Daoy (cell line): ENCODE measurements at places on chromosomes 3 and 15. TPM values are rescaled to one million over a fixed set of nuclear protein-coding genes. Genes with fewer than 3 reads are reported as not detected.
A peak's percentile ranks its signal among the peaks of the same experiment; 100 is the strongest.

DNA sequence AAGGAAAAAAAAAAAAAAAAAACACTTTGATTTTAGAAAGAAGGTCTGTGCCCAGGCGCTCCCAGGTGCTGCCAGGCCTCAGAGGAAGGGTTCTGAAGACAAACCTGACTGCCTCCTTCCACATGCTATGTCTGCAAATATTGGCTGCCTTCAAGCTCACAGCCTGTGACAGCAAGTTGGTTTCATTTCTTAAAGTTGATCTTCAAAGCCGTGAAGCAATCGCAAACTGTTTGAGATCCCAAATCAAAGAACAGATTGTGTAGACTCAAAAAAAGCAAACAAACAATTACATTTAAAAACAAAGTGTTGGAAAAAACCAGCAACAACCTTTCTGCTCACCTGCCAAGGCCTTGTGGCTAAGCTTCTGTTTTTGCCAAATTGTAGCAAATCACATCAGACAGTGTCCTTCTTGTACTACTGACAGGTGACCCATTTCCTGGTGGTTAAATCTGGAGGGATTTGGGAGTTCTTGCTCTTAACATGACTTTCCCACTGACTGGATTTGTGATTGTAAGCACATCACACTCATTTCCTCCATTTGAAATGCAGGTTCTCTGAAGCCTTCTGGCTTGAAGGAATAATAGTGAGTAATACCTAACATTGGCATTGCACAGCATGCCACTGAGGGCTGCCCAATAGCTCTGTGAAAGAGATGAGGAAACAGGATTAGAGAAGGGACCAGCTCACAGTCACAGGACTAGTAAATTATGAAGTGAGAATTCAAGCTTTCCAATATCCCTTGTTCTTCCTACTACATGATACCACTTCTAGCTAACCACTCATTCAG, 502.4 kb downstream of the LPP start:
- peak; percentile 19 for DNase-seq

- no peak for DNase-seq
Observed at GRCh38 chr3:143831208-143831607, 17.1 kb downstream of the SLC9A9 start.

P2RY1 gene
- total RNA-seq = under 0.01 and 0.03 TPM in 2 replicates

GRCh38 chr3:171565481-171566058, 105.4 kb upstream of the TNIK start:
- DNase-seq = no peak

NTRK3 gene
- total RNA-seq = 0.39 and 0.80 TPM in 2 replicates

- no peak for DNase-seq
Observed at GRCh38 chr3:42012383-42012934, 50.6 kb upstream of the ULK4 start.

DNA sequence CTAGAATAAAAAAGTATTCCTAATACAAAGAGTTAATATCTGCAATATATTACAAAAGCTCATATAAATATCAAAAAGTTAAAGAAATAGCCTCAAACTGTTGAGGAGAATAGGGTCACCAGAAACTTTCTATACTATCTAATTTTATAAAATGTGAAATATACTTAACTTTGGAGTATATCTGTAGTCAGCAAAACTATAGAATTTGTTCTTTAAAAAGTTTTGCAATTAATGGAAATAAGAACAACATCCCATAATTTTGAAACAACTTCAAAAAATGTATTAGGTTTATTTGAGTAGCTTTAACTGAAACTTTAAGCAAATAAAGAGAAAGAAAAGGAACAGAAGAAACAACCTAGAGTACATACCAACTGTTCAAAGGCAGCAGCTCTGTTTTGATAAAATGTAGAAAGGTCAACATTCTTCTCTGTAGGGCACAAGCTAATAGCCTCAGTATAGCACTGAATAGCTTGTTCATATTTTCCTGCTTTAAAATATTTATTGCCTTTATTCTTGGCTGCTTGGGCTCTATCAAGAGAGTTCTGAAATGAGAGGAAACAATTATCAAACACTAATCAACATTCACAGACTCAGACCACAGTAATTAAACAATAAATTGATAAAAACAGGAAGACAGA, 14.3 kb downstream of the TOMM70 start:
- DNase-seq = no peak

- no peak for DNase-seq
Observed at GRCh38 chr15:45710657-45711056, 75.8 kb downstream of the SQOR start.

DNA sequence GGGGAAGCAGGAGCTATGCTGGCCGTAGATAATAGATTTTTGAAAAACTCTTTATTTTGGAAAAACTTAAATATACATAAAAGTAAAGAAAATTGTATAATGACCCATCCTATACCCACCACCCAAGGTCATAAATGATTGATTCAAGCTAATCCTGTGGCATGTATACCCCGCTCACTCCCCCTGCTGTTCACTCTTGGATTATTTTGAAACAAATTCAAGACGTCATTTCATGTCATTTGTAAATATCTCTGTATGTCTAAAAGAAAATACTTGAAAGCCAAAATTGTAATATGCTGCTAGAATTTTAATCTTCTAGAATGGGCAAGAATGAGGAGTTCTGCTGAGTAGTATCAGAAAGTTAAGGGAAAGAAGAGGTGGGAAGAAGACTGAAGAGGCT, 241.7 kb downstream of the FEZF2 start:
- no peak for DNase-seq

DNA sequence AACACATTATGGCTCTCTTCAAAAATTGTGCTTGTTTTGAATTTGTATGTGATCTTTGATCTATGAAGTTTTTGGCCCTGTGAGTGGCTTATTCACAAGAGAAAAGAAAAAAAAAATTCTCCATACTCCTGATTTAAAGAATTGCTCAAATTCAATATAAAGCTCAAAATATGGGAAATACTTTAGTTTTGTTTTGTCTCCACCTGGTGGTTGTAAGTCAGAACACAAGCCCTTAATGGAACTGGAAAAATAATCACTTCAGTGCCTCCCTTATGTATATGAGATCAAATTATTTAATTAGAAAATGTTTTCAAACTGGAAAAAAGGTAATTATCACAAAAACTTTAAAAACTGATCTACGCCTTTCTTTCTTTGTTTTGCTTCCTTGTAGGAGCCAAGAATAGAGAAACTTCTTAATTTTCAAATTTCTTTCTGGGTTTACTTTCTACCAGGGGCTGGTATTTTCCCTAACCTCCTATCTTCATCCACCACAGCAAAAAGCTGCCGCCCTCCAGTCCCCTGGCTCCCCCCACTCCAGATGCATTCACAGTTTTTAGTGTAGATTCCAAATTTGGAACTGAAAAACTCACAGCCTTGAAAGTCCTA, 50.6 kb downstream of the SERP1 start:
- peak; percentile 41 for DNase-seq

CCR1 gene
- total RNA-seq = not detected in 2 replicates

DNA sequence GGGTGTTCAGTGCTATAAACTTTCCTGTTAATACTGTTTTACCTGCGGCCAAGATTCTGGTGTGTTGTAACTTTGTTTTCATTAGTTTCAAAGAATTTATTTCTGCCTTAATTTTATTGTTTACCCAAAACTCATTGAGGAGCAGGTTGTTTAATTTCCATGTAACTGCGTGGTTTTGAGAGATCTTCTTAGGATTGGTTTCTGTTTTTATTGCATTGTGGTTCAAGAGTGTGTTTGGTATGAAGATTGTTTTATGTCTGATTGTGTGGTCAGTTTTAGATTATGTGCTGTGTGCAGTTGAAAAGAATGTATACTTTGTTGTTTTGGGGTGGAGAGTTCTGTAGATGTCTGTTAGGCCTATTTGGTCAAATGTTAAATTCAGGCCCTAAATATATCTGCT, 133.5 kb upstream of the GALNT15 start:
- no peak for DNase-seq

FBXO45 gene
- total RNA-seq = 31.5 and 33.4 TPM in 2 replicates

GRCh38 chr3:69384326-69384725, 1.6 kb downstream of the FRMD4B start:
- DNase-seq = no peak

GRCh38 chr3:134607054-134608022, 43.5 kb downstream of the KY start:
- no peak for DNase-seq

SSR3 gene
- 234 and 246 TPM in 2 replicates for total RNA-seq

CSPG4 gene
- total RNA-seq = 21.2 and 24.7 TPM in 2 replicates

CPN2 gene
- not detected in 2 replicates for total RNA-seq

DNA sequence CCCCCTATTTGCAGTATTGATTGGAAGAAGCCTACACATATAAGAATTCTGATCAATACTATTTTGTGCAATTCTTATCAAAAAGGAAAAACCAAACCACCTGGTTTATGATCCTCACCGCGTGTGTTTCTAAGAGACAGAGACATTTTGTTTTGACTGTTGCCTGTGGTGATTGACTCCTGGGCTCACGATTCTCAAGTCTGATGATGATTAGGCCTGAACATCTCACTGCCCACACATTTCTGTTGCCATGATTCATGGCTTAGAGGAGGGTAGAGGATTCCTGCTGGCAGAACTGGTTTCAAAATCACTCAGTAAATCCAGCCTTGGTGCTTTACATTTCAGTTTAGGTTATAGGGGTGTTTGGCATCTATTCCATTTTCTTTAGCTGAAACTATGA, 88.3 kb upstream of the UBE3A start:
- peak; percentile 74 for DNase-seq

CCRL2 gene
- total RNA-seq = 0.29 TPM in 1 of 2 replicates, not detected in the other

PRR20G gene
- not detected in 2 replicates for total RNA-seq

- no peak for DNase-seq
Observed at GRCh38 chr3:5707794-5708193, 520.3 kb downstream of the EDEM1 start.

DNA sequence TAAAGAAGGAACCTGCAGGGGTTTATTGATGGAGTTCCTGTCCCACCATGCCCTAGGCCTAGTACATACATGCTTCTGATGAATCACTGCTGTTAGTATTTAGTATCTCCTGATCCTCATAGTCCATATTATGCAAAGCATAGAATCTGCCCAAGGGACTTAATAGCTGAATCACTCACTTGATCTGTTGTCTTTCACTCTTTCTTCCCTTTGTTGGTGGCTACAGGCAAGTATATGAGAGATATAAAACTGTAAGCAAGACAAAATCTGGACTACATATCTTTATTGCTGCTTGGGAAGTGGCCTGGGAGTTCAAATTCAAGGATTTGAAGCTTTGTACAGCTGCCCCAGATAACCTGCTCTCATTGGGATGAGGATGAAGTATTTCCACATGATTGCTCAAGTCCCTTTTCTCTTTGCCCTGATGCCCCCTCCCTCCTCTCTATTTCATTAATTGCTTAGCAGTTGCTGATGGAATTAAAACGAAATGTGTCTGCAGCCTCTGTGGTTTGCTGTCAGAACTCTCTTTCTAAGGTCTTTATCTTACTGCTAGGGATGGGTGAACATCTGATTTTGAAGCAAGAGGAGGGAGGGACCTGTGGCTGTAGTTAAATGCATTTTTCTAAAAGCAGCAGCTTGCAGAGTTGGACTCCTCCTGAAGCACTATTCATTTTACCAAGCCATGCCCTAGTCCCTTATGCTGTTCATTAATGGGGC, 114.1 kb downstream of the ZNF609 start:
- no peak for DNase-seq

GRCh38 chr3:141544697-141545096, 57.9 kb downstream of the RASA2 start:
- no peak for DNase-seq
